ENCODE measurements at places on chromosomes 7 and 10. TPM values are rescaled to one million over a fixed set of nuclear protein-coding genes. Genes with fewer than 3 reads are reported as not detected.

The IRF5 gene
- total RNA-seq: 11.4 TPM

The PRKRIP1 gene
- 20.2 TPM for total RNA-seq

DNA sequence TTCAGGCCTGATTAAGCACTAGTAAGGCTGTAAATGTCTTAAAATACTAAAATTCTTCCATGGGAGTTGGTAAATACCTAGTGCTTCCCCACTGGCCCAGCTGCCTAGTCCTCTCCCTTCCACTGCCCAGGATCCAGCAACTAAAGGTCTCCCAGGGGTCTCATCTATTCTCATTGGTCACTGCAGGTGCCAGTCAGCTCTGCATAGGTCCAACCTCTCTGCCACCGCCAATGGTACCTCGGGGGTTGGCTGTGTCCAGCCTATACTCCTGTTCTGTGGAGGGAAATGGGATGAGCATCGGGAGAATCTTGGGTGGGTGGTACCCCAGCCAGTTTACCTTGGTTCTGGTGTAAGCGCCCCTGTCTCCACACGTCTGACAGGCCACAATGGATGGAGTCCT is 6.1 kb upstream of the CREB5 start:
- peak; percentile 24 for DNase-seq

DNA sequence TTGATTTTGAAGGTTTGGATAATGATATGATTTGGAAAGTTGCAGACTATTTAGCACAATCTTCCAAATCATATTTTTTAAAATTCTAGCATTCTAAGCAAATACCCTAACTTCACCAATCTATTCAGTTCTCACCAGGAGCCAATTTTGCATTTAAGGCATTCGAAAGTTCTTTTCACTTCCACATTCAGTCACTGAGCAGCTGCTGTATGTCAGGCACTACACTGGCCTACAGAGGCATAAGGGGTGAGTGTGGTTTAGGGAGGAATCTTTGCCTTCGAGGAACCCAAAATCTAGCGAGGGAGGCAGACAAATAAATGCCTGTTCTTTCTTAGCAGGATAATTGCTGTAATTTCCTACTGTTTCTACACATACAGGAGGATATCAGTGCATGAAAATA is 10.7 kb upstream of the UCN3 start:
- no peak for DNase-seq

GRCh38 chr7:121003986-121004685 is 15.6 kb downstream of the CPED1 start:
- DNase-seq: no peak

DNA sequence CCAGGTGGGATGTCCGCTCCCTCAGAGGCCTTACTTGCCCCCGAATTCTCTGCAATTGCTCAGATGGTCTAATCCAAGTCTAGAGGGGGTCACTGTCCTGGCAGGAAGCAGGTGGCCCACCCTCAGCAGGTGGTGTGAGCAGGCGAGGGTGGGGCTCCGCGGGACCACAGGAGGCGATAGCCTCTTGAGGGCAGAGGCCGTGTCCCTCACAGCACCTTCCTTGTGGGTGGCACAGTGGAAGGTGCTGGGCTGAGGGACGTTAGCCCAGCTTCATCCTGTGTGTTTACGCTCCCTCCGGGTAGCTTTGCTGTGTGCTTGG is 38.3 kb upstream of the INPP5A start:
- no peak for DNase-seq
